ENCODE measurements at places on chromosomes 5 and 9.

DNA sequence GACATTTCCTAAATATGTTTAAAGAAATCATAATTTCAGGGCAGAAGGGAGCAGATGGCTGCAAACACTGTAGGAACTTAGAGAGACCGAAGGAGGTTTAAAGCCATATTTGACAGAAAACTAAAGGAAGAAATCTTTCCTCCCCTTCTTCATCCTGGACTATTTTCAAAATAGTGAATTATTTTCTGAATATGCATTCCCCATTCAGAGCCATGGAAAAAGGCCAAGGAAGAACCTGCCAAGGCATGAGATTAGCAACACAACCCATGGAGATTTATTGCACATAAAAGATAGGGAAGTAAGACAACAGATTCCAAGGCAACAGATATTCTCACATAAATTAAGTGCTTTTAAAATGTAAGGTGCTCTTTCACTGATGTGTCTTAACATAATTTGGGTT lies 233.3 kb upstream of the ADAMTS16 start:
- DNase-seq, result no peak

DNA sequence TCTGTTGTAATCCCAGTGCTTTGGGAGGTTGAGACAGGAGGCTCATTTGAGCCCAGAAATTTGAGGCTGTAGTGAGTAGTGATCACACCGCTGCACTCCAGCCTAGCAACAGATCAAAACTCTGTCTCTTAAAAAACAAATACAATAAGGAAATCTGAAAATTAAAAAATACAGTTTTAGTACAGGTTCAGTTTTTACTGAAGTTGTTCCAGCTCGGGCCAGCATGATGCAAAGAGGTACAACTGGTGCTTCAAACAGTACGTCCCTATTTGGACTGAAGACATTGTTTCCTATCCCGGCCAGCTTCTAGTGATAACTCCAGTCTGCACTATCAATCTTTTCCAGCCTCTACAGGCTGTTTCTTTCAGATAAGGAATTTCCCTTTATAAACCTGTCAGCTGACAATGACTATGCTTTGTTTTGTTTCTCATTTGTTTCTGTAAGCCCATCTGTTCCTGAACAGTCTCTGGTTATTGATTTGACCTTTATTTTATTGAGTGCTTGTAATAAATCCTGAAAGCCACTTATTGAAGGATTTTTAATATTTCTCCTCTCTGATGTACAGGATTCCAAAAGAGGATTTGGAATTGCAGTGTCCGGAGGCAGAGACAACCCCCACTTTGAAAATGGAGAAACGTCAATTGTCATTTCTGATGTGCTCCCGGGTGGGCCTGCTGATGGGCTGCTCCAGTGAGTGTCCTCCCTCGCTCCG lies 41.9 kb downstream of the TJP2 start:
- DNase-seq, result no peak

DNA sequence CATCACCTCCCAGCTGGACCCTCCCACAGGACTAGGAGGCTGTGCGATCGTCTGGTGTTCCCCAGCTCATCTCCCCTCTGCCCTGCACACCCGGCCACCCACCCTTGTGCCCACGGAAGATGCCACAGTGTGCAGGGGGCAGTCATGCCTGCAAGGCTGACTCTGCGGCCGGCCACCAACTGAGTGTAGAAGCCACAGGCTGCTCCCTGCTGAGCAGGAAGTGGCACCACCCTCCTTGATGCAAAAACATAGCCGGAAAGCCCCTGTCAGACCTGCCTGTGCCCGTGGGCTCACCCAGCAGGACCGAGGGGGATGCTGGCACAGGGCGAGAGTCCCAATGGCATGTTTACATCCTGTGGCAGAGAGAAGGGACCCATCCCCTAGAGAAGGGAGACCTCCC lies 40.3 kb upstream of the SLC12A7 start:
- no peak for DNase-seq

DNA sequence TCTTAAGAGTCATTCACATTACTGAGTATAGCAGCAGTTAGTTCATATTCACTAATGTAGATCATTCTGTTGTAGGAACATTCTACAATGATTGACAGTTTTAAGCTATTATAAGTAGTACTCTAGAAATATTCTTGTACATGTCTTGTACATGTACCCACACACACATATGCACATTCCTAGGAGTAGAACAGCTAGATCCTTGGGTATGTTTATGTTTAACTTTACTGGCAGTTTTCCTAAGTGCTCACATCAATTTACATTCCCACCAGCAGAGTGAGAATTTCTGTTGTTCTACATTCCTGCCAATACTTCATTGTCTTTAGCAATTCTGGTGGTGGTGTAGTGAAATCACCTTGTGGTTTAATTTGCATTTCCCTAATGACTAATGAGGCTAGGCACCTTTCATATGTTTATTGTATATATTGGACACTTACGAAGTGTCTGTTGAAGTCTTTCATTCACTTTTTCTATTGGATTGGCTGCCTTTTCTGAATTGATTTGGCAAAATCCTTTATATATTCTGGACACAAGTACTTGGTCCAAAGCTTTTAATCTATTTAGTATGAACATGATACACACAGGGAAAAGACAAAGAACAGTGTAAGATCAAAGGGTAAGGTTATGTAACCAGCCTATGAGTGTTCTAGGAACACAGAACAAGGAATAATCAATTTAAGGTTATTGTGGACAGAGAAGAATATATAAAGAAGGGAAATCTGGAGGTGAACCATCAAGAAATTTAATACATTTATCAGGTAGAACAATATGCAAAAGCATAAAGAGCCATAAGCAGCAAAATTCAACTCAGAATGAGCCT lies 95.6 kb downstream of the MLLT3 start:
- no peak for DNase-seq

GRCh38 chr5:137561608-137562007 lies 62.5 kb upstream of the SPOCK1 start:
- DNase-seq, result no peak

DNA sequence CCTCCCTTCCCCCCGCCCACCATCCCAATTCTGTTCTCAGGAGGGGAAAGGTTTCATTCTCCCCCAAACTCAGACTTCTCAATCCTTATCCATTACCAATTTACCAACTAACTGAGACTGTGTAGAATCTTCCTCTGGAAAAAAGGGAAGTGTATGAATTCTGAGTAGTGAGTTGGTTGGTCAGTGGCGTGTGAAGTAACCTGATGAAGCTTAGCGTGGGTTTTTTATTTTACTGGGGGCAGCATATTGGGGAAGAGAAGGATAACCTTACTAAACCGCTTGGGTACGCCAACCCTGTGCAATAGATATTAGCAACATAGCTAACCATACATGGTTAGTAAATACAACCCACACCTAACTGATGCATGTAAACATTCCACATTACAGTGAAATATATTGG lies 1.1 kb upstream of the DNAJC21 start:
- DNase-seq, result no peak

GRCh38 chr5:54217826-54218503 lies 92.4 kb downstream of the ARL15 start:
- DNase-seq, result no peak

GRCh38 chr9:129983891-129984290 lies 59.1 kb downstream of the FNBP1 start:
- no peak for DNase-seq

DNA sequence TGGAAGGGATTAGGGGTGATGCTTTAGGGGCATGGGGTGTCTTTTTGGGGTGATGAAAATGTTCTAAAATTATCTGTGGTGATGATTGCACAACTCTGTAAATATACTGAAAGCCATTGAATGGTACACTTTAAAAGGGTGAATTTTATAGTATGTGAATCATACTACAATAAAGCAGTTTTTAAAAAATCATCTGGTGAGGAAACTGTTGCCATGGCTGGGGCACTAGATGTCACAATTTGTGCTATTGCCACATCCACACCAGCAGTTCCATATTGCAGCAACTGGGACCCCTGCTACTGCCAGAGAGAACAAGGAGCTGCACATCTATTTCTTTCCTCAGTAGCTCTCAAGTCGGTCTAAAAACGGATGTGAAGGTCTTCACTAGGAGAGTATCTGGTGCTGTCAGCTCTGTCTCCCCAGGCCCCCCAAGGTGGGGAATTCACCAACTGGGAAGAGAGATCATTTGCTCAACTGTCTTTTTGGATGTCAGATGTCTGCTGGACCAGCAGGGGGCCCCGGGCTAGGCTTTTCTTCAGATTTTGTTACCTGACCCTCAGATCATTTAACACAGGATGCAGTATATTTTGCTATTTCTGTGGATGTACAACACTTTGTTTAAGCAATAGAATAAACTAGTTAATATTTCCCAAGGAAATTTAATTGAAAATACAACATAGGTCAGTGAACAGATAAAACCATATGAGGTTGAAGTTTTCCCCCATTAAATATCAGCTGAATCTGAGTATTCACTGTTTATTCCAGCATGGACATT lies 13.2 kb downstream of the CMYA5 start:
- peak; percentile 37 for DNase-seq

DNA sequence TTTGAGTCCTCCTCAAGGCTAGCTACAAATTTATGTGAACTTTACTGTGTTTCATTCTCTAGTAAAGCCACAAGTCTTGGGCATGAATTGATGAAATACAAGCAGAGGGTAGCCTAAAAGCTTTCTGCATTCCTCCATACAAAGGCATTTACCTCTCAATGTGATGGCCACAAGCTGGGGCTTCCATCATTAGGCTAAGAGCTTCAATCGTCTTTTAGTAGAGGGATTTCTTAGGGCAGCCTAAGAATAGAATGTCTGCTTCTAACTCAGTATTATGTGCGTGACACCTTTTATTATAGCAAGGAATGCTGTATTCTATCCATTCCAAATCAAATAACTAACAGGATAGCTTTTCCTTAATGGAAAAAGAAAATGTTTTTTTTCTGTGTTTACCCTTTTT lies 3.7 kb downstream of the PLAC8L1 start:
- no peak for DNase-seq

GRCh38 chr5:170312666-170313065 lies 15.1 kb upstream of the LCP2 start:
- peak; percentile 79 for DNase-seq

- DNase-seq, result no peak
These were observed 61.7 kb downstream of the CPLANE1 start for GRCh38 chr5:37187465-37187977.

GRCh38 chr5:146084376-146084775 lies 21.0 kb downstream of the PLAC8L1 start:
- no peak for DNase-seq

Measured in activated T-cell treated with anti-CD3 and anti-CD28 coated beads, Interleukin-2, amount 50 U/mL, for 48 hours (primary cell).